ENCODE measurements at places on chromosomes 3 and 15.
A peak's percentile ranks its signal among the peaks of the same experiment; 100 is the strongest.

DNA sequence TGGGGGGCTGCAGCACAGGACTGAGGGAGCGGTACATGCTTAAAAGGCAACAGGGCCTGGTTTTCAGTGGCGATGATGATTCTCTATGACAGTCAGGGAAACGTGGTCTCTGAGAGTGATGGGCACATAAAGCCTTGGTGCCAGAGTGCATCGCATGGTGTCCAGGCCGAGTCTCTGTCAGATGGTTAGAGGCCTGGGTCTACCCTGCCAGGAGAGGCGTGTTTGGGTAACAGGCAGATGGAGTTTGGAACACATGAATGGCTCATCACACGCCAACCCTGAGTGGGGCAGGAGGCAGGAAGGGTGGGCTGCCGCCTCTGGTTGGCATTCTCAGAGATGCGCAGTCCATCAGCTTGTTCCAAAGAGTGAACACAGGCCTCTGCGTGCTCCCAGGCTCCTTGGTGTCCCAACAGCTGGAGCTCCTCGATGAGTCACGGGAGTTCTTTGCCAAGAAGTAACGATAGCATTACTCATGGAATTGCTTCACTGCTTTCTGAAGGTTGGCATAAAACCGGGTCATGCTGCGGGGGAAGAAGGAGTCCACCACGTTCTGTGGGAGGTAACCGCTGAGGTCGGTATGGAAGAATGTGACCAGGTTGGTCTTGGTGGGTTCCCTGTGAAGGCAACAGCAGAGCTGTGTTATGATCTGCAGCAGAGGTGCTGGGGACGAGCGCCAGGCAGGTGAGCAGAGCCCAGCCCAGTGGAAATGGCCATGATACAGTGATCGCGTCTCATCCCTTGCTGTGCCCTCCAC, 11.0 kb downstream of the STARD5 start:
- DNase-seq = no peak

DNA sequence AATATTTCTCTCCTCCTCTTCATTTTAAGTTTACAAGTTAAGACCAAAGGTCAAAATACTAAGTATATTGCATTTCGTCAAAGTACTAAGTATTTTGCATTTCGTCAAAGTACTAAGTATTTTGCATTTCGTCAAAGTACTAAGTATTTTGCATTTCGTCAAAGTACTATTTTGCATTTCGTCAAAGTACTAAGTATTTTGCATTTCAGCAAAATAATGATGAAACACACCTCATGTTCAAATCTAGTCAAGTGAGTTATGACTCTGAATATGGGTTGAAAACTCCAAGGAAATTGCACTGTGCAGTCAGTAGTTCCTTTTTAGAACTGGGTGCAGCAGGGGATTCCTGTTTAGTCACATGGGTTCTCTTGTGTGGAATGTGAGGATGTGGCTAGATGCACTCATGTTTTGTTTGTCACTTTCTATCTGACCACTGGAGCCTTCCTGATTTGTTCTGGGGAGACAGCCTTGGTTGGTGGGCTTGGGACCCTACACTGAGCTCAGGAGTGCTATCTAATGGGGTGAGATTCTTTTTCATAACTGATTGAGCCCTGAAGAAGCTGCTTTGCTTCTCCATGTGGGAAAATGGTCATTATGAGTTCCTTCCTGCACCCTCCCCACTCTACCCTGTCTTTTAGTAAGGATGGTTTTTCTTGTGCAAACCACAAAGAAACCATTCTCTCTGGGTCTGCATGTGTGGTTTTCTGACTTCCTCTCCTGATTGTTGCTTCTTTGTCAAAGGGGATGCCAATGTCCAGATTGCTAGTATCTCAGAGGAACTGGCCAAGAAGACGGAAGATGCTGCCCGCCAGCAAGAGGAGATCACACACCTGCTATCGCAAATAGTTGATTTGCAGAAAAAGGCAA, 73.4 kb downstream of the CCK start:
- DNase-seq = no peak

- no peak for DNase-seq
Observed at GRCh38 chr3:142912402-142913172, 23.7 kb upstream of the PCOLCE2 start.

- no peak for DNase-seq
Observed at GRCh38 chr3:141114816-141115460, 63.8 kb downstream of the SPSB4 start.

GRCh38 chr3:12656193-12656592, 7.7 kb downstream of the RAF1 start:
- no peak for DNase-seq

- no peak for DNase-seq
Observed at GRCh38 chr15:34336991-34337556, 507 bp downstream of the SLC12A6 start.

DNA sequence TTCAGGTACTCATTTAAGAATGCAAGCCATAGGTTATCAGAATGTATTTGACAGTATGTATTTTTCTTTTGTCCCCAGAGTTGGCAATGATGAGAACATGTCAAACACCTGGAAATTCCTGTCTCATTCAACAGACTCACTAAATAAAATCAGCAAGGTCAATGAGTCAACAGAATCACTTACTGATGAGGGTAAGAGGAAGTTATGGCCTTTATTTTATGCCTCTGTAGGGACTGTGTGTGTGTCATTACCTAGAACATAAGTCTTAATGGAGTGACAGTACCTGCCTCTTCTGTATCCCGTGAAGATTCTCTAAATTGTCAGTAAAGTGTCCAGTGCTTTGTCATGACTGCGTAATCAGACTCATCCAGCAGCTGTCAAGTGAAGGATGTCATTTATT, 77.5 kb downstream of the KLHL25 start:
- DNase-seq = no peak

DNA sequence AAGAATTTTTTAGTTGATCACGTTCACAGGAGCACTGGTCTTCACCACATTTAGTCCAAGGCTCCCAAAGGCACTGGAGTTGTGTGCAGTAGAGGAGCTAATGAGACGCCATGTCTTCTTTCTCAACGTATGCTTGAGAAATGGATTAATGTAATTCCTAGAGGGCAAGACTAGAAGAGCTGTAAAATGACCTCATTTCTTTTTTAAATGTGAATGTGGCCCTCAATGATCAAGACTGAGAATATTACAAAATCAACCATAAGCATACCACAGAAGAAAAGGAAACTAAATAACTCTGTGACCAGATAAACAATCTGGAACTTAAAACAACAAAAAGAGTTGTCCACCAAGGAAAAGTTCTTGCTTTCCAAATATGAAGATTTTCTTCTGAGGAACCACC, 112.1 kb upstream of the THBS1 start:
- no peak for DNase-seq

DNA sequence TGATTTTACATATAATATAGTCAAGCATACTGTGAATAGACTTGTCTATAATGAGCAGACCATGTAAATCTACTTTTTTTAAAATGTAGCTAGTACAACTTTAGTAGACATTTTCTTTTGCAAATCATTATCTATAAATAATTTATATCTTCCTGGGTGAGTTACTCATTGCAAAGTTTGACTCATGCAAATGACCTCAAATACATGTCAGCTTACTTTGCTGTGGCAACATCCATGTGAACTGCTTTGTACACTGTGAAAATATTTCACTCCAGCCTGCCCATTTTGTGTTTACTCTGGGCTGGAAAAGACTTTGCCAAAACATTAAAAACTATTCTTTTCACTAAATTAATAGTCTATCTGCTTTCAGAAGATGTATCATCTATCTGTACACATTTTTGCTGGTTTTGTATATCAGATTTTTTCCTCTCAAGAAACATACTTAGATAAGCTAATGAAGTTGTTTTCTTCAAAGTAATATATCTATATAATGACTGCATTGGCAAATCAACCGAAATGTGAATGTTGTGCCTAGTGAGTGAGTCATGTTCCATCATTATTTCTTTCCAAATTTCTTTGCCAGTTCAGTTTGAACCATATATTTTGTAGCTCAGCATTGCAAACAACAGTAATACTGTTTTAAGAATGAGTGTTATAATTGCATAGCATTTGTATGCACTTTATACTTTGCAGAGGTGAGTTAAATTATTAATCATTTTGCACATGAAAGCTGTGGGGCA, 26.5 kb downstream of the IGSF10 start:
- no peak for DNase-seq

DNA sequence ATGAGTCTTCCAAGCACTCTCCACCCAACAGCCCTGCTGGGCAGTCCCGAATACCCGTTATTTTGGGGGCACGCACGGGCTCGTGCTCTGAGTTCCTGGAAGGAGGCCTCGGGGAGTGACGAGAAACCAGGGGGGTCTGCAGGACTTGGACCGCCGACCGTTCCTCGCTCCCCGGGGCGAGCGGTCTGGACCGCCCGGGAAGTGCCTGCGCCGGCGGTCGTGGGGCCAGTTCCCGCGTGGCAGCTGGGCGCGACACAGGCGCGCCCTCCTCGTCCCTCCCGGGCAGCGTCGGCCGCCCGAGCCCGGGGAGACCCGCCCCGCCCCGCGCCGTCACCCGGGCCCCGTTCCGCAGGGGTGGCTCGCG, 387 bp downstream of the GNB4 start:
- DNase-seq = no peak

GRCh38 chr3:47009225-47010110, 30.0 kb downstream of the NBEAL2 start:
- DNase-seq = peak; percentile 28

- DNase-seq = no peak
Observed at GRCh38 chr15:97694456-97694855, 266.0 kb upstream of the ARRDC4 start.

GRCh38 chr3:26202169-26202568, 412.3 kb downstream of the OXSM start:
- DNase-seq = no peak

DNA sequence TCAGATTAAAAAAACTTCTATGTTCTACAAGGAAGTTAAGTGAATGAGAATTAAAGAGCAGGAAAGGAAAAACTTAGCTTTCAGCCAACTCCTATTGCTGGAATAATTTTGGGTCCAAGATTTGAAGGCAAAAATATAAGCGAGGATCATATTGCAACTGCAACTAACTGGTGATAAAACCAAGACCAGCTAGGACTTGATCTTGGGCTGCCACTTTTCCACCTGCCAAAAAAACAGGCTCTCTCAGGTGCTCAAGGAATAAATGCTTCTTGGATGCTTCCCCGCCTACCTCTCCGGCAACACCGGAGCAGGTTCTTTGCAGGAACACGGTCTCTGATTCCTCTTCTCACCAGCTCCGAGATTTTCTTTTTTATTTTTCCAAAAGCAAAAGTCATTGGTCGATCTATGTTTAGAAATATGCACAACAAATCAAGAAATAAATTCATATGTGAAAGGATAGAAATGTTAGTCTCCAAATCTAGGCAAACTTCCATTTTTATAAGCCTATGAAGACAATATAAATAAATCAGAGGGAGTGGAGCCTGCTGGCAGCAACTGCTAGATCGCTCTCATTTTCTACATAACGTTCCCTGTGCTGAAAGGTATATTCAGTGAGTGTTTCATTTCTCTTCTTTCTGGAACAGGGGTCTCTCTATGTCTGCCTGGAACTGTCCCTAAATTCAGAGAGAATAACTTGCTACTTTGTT, 241.9 kb downstream of the NTRK3 start:
- DNase-seq = no peak

GRCh38 chr15:74786551-74787165, 4.8 kb downstream of the CSK start:
- no peak for DNase-seq

GRCh38 chr3:63442918-63443317, 164.8 kb downstream of the SYNPR start:
- DNase-seq = no peak

- DNase-seq = no peak
Observed at GRCh38 chr3:40516201-40516600, 8.6 kb upstream of the ZNF621 start.

GRCh38 chr15:72559781-72560180, 85.7 kb downstream of the ARIH1 start:
- DNase-seq = no peak

DNA sequence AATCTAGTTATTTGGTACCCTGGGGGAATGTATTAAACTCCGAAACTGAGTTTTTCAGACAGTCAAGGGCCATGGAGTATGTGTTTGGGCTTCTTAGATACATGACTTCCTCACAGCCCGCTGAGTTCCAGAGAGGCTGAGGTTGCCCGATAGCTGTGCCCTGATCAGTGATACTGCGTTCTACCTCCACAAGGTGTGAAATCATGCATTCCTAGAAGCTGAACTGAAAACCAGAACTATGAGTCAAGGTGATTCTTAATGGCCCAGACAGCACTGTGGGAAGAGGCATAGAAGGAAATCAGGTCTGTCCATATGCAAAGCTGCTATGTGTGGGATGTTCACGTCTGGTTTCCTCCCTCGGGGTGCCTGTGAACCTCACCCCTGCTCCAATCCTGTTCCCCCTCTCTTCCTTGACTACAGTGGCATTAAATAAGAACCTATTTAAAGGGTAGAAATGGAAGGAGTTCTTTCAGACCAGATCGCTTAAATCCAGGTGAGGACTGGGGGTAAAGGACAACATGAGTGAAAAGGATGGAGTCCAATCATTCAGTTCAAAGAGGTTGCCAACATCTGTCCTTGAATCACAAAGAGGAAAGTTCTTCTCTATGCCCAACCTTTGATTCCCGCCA, 74.3 kb downstream of the MYO1E start:
- no peak for DNase-seq

GRCh38 chr3:150370999-150371398, 37.1 kb upstream of the TSC22D2 start:
- DNase-seq = no peak

GRCh38 chr15:88657326-88658069, 18.7 kb downstream of the ISG20 start:
- no peak for DNase-seq

DNA sequence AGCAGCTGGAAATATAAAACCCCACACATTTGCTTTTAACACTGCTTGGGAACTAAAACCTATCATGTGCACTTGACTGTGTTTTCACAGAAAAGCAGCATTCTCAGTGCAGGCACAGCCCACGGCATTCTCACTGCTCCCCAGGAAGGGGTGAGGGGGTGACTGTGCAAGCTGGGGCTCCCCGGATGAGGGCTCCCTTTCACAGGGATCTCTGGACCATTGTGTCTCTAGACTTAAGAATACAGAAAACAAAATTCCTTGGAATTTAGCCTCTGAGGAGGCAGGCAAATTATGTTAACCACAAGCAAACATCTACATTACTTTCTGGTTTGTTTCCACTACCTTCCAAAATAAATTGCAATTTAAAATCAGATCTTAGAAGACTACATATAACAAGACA, 100.3 kb downstream of the FSIP1 start:
- DNase-seq = no peak

- no peak for DNase-seq
Observed at GRCh38 chr15:60022379-60022741, 18.2 kb downstream of the FOXB1 start.

- DNase-seq = no peak
Observed at GRCh38 chr3:67535006-67535405, 119.4 kb downstream of the SUCLG2 start.

- DNase-seq = no peak
Observed at GRCh38 chr3:126256251-126256650, 75.9 kb upstream of the ALDH1L1 start.

DNA sequence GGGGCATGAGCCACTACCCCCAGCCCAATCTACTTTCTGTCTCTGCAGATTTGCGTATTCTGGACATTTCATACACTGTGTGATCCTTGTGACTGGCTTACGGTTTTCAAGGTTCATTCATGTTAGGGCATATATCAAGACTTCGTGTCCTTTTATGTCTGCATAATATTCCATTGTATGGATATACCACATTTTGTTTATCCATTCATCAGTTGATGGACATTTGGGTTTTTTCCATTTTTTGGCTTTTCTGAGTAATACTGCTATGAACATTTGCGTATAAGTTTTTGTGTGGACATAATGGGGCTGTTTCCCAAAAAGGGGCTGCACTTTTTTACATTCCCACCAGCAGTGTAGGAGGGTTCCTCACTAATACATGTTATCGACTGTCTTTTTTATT, 106.6 kb downstream of the PDE8A start:
- DNase-seq = no peak

- DNase-seq = no peak
Observed at GRCh38 chr3:99627062-99627826, 11.2 kb upstream of the COL8A1 start.

Measured in stimulated activated CD8-positive, alpha-beta memory T cell treated with anti-CD3 and anti-CD28 coated beads, Interleukin-4, amount 100 ng/mL, for 4 hours (primary cell).